HuH-7 (cell line): ENCODE measurements at places on chromosomes 4 and X.

GRCh38 chrX:22737541-22737940 is 262.2 kb upstream of the DDX53 start:
- DNase-seq: no peak

- DNase-seq: no peak
These were observed 458.1 kb downstream of the KCTD8 start for GRCh38 chr4:43990551-43990950.

GRCh38 chrX:66622209-66622608 is 16.7 kb downstream of the EDA2R start:
- DNase-seq: no peak

- DNase-seq: no peak
These were observed 10.5 kb downstream of the NELFA start for GRCh38 chr4:1998296-1998695.

- DNase-seq: no peak
These were observed 75.3 kb downstream of the METTL14 start for GRCh38 chr4:118760493-118760892.

DNA sequence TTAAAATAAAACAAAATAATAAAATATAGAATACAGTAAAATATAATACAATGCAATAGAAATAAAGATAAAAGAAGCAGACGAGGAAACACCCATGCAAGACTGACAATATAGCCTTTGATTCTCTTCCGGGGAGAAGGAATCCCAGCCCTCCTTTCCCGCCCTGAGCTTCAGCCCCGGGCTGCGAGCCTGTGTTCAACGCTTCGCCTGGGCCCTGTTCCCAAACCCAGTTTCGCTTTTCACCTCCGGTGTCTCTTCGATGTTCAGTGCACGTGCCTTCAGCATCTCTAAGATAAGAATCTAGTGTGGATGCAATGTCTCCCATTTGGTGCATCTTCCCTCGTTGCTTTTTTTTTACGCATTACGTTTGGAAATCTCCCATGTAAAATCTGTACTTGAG is 38.4 kb upstream of the ARSD start:
- no peak for DNase-seq

DNA sequence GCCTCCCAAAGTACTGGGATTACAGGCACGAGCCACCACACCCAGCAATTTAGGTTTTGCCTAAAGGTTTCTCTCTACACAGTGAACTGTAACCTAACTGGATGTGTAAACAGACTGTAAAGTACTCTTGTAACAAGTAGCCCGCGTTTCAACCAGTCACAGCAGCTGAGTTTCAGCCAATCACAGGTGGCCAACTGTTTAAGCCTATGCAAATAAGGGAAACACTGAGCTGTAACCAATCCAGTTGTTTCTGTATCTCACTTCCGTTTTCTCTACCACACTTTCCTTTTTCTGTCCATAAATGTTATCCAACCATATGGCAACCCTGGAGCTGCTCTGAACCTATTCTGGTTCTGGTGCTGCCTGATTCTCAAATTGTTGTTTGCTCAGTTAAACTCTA is 59.9 kb downstream of the DIPK2B start:
- no peak for DNase-seq

DNA sequence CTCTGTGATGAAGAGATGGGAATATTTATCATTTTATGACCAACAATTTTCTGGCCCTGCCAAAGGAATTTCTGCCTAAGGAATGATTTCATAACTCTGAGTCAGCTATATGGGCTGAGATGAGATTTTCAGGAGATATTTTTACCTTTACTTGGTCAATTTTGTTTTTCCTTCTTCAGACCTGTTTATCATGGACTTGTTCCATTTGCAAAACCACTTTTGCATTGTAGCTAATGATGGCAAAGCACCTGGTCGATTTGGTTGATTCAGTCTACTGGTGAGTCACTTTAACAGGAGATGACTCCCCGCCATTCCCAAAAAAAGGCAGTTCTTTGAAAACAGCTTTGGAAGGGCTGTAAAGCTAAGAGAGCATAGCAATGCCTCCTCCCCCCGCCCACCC is 53.3 kb downstream of the TEX13A start:
- no peak for DNase-seq

DNA sequence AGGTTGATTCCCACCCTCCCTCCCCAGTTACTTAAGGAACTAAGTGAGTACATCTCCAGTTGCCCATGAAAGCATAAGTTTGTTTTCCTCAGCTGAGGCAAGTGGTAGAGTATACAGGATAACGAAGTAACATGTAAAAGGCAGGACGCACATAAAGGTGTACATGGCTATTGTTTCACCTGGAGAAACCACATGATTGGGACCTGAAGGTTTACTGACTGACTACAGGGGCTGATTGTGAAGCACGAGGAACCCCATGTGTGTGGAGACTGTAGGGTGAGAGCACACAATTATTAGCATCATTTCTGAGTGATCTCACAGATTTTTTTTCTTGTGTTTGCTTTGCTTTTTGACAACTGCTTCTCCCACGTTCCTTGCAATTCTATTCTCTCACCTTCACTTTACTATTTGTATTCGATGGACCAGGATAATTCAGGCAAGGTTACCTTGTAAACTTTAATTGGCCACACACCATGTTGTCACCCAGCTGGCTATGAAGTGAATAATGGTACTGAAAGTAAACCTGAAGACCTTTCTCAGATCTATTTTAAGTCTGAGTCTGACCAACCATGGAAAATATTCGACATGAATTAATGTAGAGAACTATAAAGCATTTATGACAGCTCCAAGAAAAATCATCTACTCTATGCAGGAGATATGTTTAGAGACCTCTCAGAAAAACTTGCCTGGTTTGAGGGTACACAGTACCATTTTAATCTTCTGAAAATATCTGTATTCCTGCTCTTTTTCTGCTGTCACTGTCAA is 102.5 kb upstream of the MYOZ2 start:
- DNase-seq: no peak

GRCh38 chrX:802846-803245 is 172.3 kb downstream of the SHOX start:
- no peak for DNase-seq

DNA sequence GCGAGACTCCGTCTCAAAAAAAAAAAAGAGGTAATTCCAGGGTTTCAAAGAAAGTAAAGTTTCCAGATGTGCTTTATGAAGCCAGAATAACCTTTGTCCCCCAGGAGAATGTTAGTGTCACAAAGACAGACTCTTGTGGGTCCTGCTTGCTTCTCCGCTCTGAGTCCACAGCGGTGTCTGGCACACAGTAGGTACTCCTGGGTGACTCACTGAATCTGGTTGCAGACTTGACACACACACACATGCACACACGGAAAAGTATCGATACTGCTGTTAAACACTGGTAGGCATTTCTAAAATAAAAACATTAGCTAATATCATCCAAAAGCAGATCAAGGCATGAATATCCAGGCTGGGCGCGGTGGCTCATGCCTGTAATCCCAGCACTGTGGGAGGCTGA is 22.9 kb downstream of the TMEM187 start:
- no peak for DNase-seq

DNA sequence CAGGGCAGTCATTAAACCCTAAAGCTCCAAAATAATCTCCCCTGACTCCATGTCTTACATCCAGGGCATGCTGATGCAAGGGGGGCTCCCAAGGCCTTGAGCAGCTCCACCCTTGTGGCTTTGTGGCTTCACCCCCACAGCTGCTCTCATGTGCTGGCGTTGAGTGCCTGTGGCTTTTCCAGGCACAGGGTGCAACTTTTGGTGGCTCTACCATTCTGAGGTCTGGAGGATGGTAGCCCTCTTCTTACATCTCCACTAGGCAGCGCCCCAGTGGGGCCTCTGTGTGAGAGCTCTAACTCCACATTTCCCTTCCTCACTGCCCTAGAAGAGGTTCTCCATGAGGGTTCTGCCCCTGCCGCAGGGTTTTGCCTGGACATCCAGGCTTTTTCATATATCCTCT is 35.1 kb downstream of the CFAP299 start:
- no peak for DNase-seq

- DNase-seq: no peak
These were observed 18.0 kb upstream of the FAM47E start for GRCh38 chr4:76233529-76233928.

GRCh38 chr4:108372681-108373080 is 203.9 kb upstream of the LEF1 start:
- DNase-seq: no peak
